Cardiac ventricle fibroblast (primary cell): ENCODE measurements at places on chromosomes 5 and 9. TPM values are rescaled to one million over a fixed set of nuclear protein-coding genes. Genes with fewer than 3 reads are reported as not detected.

Gene PRELID2
- 0.87 and 1.7 TPM in 2 replicates for total RNA-seq

Gene NADK2
- total RNA-seq, result 19.5 and 25.7 TPM in 2 replicates

Gene TMEM232
- total RNA-seq, result 1.0 and 5.1 TPM in 2 replicates

Gene CAMLG
- 50.2 and 50.6 TPM in 2 replicates for total RNA-seq

Gene IRX1
- 0.12 and 0.29 TPM in 2 replicates for total RNA-seq

Gene PRELID1
- total RNA-seq, result 57.3 and 63.5 TPM in 2 replicates

Gene NUDT12
- 7.8 TPM in 2 replicates for total RNA-seq

Gene SLC25A48
- total RNA-seq, result not detected in 2 replicates

Gene HK3
- not detected in 2 replicates for total RNA-seq

Gene ISCA1
- 35.9 and 43.2 TPM in 2 replicates for total RNA-seq

Gene EXD3
- total RNA-seq, result 5.3 and 9.4 TPM in 2 replicates

Gene KCNV2
- total RNA-seq, result not detected in 2 replicates

Gene SPATA9
- total RNA-seq, result not detected in 2 replicates

Gene CARD9
- total RNA-seq, result 0.31 and 0.88 TPM in 2 replicates

Gene ARL10
- 8.4 and 9.0 TPM in 2 replicates for total RNA-seq

Gene FGD3
- not detected in 2 replicates for total RNA-seq

Gene OR1L8
- 0.37 TPM in 1 of 2 replicates, not detected in the other for total RNA-seq

Gene LRRC26
- total RNA-seq, result not detected in 2 replicates

Gene COL5A1
- 582 and 650 TPM in 2 replicates for total RNA-seq

Gene DELE1
- total RNA-seq, result 43.2 and 46.4 TPM in 2 replicates

Gene PGM5
- 0.88 and 1.7 TPM in 2 replicates for total RNA-seq

Gene CATSPER3
- not detected in 2 replicates for total RNA-seq

Gene OMD
- 11.2 and 12.3 TPM in 2 replicates for total RNA-seq

Gene NUP188
- 32.4 and 53.9 TPM in 2 replicates for total RNA-seq

Gene TCERG1
- total RNA-seq, result 19.3 and 21.9 TPM in 2 replicates

Gene ENTREP1
- total RNA-seq, result 0.12 and 0.29 TPM in 2 replicates

Gene SCGB3A2
- not detected in 2 replicates for total RNA-seq

Gene CDX1
- not detected in 2 replicates for total RNA-seq
